CD4-positive, alpha-beta T cell treated with Interleukin-1 beta for 1 hour (primary cell): ENCODE measurements at places on chromosomes 7 and 10.

DNA sequence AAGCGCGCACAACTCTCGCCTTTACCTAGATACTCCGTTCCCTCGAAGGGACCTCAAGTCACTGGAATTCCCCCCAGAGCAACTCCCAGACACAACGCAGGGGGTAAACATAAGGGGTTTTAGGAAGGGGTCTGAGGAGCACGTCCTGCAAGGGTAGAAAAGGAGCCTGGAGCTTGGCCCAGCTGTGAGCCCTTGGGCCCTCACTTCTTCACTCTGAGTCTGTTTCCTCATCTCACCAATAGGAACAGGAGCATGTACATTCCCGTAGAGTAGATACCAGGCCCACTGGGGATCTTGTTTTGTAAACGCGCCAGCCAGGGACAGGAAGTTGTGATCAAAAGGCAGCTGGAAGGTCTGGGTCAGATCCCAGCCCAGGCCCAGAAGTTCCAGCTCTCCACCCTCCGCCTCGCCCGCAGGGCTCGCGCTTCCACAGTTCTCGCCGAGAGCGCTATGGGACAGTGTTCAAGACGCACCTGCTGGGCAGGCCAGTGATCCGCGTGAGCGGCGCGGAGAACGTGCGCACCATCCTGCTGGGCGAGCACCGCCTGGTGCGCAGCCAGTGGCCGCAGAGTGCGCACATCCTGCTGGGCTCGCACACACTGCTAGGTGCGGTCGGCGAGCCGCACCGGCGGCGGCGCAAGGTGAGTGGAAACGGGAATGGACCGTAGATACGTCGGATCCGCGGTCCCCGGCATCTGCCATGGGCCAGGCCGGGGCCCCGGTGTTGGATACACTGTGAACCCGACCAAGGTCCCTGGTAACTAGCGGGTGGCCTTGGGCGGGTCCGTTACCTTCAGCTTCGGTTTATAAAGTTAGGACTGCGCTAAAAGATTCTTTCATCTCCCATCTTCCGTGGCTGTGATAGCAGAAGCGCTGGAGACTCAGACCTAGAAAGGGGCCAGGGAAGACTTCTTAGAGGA, 1.3 kb downstream of the CYP26C1 start:
- no peak for DNase-seq

DNA sequence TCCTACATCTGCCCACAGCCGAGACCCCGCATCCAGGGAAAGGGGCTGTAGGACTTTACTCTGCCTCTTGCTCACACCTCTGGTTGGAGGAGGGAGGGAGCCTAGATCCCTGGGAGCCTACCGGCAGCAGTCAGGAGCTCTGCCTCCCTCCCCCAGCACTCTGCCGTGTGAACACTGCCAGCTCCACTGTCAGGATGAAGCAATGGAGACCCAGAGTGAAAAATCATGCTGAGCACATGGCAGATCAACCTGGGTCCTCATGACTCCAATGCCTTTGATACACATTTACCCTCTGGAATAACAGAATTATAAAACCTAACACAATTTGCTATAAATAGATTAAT, 477.7 kb downstream of the TNS3 start:
- no peak for DNase-seq

GRCh38 chr10:4654496-4654895, 171.5 kb upstream of the AKR1E2 start:
- no peak for DNase-seq

DNA sequence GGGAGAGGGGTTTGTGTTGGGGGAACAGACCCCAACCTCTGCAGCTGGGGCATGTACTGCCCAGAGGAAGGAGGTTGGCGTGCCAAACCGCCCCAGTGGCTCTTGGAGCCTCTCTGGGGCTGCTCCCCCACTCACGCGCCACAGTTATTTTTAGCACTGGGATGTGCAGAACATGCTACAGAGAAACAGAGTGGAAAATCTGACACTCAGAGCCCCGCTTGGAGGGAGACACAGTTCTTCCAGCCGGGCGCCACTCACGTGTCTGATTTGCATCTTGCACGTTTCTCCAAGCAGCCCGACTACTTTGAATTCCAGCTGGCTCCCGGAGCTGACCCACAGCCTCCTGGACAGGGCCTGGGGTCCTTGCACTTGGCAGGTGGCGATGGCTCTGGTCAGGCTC, 182.0 kb downstream of the RPS24 start:
- no peak for DNase-seq

GRCh38 chr7:30003098-30003497, 13.5 kb upstream of the SCRN1 start:
- no peak for DNase-seq

DNA sequence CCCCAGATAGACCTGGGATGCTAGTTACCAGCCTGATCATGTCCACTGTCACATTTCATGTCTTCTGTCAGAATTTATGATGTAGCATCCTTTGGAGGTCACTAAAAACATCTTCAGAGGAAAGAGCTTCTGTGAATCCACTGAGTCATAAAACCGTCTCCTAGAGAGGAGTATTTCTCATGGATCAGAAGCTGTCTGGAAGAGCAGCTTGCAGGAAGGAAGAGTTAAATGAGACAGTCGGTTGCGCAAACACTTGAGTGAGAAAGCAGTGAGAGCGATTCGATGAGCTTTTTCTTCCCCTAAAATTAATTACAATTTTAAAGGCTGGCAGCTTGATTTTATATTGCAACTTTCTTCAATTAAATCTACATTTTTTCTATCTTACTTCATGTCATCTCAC, 47.2 kb upstream of the WDR11 start:
- no peak for DNase-seq

GRCh38 chr10:75035975-75036708, 75.3 kb upstream of the SAMD8 start:
- DNase-seq, result no peak

DNA sequence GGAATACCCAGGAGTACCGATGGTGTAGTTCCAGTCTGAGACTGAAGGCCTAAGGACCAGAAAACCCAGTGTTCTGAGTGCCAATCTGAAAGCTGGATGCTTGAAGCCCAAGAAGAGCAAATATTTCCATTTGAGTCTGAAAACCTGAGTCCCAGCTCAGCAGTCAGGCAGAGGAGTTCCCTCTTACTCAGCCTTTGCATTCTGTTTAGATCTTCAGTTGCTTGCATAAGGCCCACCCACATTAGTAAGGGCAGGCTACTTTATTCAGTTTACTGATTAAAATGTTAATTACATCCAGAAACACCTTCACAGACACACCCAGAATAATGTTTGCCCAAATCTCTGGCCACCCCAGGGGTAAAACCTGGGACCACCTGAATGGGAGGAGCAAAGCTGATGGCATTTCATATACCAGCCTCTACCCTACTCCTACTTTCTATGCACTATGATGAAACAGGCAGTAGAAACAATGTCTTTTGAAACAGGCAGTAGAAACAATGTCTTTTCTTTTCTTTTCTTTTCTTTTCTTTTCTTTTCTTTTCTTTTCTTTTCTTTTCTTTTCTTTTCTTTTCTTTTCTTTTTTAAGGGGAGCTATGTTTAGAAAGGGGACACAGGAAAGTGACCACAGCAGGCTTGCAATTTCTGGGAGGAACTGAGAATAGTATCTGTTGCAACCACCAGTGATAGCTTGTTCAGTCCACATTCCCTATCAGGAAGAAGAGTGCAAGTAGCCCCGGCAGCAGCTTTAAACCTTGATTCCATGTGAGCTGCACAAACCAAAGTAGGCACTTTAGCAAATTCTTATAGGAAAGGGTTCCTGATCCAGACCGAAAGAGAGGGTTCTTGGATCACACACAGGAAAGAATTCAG, 30.6 kb downstream of the FAM237B start:
- DNase-seq, result no peak
